ENCODE measurements at places on chromosomes 3 and 15.

DNA sequence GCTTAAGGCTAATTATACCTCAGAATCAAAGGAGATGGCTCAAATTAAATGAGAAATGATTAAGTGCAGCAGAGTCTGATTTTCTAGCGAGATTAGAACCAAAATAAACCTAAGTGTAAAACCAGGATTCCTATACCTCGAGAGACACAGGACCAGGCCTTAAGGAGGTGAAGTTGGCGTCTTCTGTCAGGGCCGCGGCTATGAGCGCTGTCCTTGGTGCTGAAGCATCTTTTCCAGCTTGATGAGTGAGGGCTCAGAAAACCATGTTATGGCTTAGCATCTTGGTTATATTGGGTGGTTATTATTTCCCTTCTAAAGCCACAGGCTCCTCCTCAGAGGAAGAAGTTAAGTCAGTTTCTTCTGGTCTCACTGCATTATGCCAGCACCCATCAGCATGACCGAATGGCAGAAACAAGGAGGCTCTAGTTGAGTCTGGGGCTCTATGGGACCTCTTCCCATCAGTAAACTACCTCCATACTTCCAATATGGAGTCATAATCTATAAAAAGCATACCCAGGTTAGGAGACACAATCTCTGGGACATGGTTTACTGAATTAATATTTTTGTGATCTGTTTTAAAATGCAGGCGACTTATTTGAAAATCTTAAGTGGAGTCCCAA is 120.1 kb upstream of the NMNAT3 start:
- peak; percentile 84 for DNase-seq

GRCh38 chr3:197746801-197747237 is 2.9 kb upstream of the FYTTD1 start:
- no peak for DNase-seq

GRCh38 chr3:100150473-100150872 is 36.2 kb upstream of the FILIP1L start:
- DNase-seq: no peak

DNA sequence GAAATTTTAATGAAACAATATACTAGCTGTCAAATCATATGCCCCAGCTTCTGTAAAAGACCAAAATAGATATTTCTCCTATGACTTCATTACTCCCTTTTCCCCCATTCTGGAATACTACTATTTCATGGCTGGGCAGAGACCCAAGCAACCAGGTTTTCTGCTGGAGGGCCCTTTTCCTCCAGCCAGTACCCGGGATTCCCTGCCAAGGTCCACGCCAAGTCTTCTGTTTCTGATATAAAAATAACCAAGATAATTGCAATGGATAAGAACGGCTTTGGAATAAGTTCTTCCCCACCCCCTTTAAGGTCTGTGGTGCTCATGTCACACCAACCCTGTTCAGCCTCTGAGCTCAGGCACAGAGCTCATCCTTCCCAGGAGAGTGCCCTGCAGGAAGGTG is 17.2 kb upstream of the NMNAT3 start:
- no peak for DNase-seq

GRCh38 chr3:72722930-72723726 is 125.1 kb downstream of the SHQ1 start:
- DNase-seq: no peak

DNA sequence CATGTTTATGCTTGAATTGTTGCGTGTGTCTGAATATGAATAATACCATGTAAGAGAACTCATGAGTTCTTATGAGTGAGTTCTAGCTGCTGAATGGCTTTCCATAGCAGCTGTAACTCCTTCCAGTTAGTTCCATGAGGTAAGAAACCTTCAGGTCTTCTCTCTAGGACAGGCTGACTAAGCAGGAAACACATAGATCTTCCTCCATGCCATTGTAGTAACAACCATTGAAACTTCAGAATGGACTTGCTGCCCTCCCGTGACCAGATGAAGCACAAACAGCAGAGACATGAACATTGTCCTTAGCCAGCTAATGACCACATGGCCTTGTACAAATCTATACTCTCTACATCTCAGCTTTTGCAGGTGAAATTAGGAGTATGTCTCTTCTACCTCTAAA is 200.0 kb downstream of the ZNF385D start:
- DNase-seq: no peak

DNA sequence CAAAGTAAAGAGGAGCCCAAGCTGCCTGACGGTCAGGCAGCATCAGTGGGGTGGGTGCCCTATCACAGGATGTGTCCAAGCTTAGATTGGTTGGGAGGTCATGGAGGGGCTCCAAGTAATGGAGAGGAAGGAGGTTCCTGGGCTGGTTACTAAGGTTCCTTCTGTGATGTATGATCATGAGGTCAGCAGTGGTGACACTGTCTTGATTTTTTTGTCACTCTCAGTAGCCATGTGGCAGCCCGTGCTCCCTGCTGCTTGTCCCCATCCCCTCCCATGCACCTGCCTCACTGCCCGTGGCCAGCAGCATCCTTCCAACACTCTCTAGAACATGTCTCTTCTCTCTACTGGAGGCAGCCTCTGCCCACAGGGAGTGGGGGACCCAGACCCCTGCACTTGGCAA is 261.7 kb downstream of the TLE3 start:
- no peak for DNase-seq

Measured in nephron progenitor cell (in vitro differentiated cells).